ENCODE measurements at places on chromosomes 4 and X.

- DNase-seq, result no peak
These were observed 45.8 kb downstream of the TEX13B start for GRCh38 chrX:107936434-107936730.

- no peak for DNase-seq
These were observed 88.3 kb upstream of the CITED1 start for GRCh38 chrX:72393836-72394517.

DNA sequence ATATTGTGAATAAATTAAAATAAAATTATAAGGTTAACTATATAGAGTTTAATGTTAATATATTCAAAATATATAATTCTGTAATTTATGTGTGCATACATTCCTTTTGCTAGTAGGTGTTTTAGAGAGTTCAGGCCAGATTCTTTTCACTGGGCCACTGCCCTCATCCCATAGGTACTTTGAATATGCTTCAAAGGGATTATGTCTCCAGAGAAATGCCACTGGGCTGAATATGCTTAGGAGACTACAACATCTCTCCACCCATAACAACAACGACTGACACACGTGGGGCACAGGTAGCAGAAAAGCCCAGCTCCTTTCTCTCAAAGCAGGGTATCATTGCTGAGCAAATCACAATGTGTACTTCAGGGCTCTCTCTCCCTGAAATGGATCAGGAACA, 290.9 kb upstream of the TACR3 start:
- no peak for DNase-seq

GRCh38 chr4:41324861-41325260, 68.1 kb downstream of the UCHL1 start:
- no peak for DNase-seq

DNA sequence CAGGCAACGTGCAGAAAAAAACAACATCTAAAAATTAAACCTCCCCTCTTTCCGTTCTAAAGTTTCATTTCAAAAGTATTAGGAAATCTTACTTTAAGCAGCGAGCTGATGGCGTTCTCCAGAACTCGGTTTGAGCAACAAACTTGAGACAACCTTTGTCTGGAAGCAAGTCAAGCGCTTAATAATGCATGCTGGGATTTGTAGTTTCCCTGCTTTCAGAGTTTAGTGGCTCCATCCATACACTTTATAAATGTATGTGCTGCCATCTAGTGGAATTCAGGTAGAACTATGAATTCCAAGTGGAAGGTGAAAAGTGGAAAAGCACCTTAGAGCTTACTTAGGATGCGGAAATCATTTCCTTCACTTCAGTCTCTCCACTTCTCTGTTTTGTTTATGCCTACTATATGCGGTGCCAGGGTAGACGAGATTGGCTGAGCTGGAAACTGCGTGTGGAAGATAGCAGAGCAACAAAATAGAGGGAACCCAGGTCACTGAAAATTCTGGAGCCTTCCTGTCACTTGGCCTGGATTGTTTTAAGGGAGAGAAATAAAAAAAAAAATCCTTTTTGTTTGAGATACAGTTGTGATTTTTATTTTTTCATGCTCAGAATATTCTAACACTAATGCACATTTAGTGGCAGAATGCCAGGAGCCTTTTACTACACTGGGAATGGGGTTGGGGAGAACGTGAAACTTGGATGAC, at the start of gene BDH2:
TSS of gene BDH2 (minus strand) at position 144 of the 702 bp plus-strand sequence. CDS start 3,580 bp downstream, outside the sequence.
- peak; percentile 9 for DNase-seq

- DNase-seq, result no peak
These were observed 320.9 kb downstream of the ASMT start for GRCh38 chrX:1935805-1936204.

GRCh38 chr4:175850240-175850639, 38.2 kb upstream of the GPM6A start:
- DNase-seq, result no peak
